ENCODE measurements at places on chromosomes 4 and X. TPM values are rescaled to one million over a fixed set of nuclear protein-coding genes. Genes with fewer than 3 reads are reported as not detected.

DNA sequence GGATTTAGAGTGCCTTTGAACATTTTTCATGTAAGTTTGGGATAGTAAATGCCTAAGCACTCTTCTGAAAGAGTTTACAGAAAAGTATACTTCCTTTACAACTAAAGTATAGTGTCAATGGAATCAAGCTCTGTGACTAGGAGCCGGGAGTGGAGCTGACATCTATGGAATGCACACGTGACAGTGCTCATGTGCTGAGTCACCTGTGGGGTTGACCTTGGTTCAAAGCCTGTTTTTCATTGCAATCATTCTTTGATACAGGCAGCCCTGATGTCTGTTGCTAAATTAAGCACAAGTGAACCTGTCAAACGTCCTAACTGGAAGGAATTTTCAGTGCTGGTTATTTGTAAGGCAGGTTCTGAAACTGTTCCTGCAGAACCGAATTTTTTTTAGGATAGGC, 82.5 kb downstream of the GPAT3 start:
- DNase-seq = no peak

GRCh38 chr4:78829296-78829695, 53.1 kb downstream of the BMP2K start:
- DNase-seq = no peak

DNA sequence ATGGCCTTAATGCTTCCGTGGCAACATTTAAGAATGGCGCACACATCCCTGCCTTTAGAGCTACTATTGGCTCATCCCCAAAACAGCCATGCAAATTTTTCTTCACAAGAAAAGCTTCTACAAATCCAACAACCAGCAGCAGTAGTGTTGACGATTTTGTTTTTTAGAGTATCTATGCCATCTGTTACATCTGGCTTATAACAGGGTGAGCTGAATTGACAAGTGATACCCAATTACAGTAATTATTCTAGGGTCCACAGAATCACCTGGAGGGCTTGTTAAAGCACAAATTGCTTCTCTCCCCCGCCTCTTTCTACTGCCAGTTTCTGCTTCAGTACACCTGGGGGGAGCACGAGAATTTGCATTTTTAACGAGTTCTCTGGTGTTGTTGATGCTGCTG, 34.1 kb downstream of the DCHS2 start:
- no peak for DNase-seq

- no peak for DNase-seq
These were observed 188.7 kb downstream of the STIM2 start for GRCh38 chr4:27049239-27049829.

DNA sequence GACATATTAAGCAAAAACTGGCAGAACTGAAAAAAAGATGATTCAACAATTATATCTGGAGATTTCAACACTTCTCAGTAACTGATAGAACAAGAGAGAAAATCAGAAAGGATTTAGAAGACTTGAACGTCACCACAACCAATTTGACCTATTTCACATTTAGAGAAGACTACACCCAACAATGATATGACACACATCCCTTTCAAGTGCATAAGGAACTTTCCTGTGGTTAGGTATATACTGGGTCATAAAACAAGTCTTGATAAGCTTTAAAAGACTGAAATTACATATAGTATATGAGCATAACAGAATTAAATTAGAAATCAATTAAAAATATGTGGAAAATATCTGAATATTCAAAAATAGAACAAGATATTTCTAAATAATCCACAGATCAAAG, 201.2 kb upstream of the HAND2 start:
- no peak for DNase-seq

- no peak for DNase-seq
These were observed 2.3 kb downstream of the CLCN4 start for GRCh38 chrX:10159145-10159468.

- DNase-seq = no peak
These were observed 1145.5 kb upstream of the PCDH10 start for GRCh38 chr4:132003593-132003992.

GRCh38 chr4:41934514-41934900, 722 bp upstream of the TMEM33 start:
- DNase-seq = no peak

DNA sequence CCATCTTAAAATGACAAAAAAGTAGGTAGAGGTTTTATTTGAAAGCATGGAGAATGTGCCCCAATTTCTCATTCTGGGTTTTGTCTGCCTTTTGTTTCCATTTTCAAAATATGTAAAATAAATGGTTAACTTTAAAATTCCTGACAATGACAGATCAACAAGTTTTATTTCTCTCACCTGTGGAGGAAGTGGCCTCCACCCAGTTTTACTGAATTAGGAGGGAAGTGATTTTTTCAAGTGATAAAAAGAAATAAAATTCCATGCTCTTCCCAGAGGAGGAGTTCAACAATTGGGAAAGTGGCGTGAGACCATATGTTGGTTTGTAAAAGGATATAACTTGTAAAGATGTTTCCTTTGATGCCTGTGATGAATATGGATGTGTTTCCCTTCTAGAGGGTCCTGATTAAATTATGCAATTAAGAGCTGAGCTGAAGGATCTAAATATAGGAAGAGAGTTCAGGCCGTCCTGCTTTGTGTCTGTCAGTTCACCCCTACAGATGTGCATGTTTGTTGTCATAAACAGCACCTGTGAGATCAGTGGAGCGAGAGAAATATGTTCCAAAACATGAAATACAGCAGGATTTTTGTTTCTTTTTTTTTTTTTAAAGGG, 19.5 kb downstream of the SMAD1 start:
- DNase-seq = no peak

- DNase-seq = no peak
These were observed 6.0 kb downstream of the DGKQ start for GRCh38 chr4:967113-968104.

DNA sequence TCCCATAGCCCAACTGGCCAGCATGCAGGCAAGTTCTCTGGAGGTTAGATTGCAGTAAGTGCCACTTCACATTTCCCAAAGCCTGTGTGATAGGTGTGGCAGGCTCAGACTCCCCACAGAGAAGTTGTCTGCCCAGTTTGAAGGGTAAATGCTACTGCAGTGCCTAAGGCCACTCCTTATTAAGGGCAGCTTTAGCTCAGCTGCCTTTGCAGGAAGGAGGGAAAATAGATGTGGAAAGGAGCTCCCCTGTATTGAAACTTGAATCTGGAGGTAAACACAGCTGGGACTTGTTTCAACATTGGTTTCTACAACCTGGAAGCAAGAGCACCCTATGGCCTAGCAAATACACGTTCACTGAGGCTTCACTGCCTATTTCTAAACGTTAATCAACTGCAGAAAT, 22.4 kb downstream of the NEXMIF start:
- DNase-seq = no peak

DNA sequence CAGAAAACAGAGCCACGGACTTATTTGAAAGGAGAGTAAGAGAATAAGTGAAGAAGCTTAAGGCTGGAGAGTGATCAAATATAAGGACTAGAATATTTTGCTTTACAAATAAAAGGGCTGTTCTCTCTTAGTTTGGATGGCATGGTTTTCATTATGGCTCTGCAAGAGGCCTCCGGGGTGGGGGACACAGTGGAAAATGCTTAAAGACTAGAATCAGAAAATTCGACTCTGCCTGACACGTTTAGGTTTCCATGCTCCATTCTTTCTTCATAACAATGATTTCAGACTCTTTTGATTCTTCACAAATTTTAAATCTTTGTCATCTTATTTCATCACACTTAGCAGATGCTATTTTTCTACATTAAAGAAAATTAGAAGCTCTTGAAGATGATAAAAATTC, 632.4 kb upstream of the BOD1L1 start:
- DNase-seq = no peak

DNA sequence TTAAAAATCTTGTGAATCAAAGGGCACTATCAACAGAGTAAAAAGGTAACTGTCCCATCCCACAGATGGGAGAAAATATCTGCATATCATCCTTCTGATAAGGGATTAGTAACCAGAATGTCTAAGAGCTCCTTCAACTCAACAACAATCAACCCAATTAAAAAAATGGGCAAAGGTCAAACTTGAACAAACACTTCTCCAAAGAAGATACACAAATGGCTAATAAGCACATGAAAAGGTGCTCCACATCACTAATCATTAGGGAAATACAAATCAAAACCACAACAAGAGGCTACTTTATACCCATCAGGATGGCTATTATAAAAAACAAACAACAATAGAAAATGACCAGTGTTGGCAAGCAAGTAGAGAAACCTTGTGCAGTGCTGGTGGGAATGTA, 43.3 kb downstream of the TMEM165 start:
- no peak for DNase-seq

The HMX1 gene
- not detected for total RNA-seq

The CXCR3 gene
- 0.25 TPM for total RNA-seq

The GLOD5 gene
- not detected for total RNA-seq

The PCDH18 gene
- total RNA-seq = 3.6 TPM

Measured in liver (tissue), 10 donors.